Hematopoietic multipotent progenitor cell (in vitro differentiated cells): ENCODE measurements at places on chromosomes 1 and 21.

GRCh38 chr1:234827181-234827580, 217.2 kb upstream of the IRF2BP2 start:
- DNase-seq = no peak

DNA sequence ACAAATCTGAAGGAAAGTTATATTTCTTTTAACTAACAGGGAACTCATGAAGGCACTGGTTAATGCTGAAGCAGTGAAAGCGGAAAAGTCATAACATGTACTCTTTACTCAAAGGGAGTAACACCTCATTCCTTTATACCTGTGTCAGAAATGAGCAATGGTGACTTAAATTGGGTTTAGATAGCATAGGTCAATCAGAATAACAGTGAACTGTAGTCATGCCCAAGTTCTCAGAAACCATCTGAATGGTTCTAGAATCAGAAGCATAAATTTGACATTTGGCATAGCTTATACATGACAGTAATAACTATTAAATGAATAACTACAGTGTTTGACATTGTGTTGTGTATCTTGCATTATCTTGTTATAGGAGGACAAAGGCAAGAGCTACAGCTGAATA, 382.0 kb downstream of the NUF2 start:
- DNase-seq = no peak

- DNase-seq = peak; percentile 72
Measured at GRCh38 chr1:8862528-8862927, 16.0 kb downstream of the ENO1 start.

DNA sequence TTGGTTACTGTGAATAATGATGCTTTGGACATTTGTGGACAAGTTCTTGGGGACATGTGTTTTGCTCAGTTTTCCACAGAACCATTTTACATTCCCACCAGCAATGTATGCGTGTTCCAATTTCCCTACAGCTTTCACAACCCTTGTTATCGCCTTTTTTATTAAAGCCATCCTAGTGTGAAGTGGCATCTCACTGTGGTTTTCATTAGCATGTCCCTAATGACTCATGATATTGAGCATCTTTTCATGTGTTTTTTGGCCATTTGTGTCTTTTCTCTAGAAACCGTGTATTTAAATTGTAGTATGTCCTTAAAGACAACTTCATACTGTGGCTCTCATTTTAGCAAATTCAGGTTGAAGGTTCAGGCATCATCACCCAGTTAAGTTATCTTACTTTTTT, 132.1 kb downstream of the TGFBR3 start:
- DNase-seq = no peak

DNA sequence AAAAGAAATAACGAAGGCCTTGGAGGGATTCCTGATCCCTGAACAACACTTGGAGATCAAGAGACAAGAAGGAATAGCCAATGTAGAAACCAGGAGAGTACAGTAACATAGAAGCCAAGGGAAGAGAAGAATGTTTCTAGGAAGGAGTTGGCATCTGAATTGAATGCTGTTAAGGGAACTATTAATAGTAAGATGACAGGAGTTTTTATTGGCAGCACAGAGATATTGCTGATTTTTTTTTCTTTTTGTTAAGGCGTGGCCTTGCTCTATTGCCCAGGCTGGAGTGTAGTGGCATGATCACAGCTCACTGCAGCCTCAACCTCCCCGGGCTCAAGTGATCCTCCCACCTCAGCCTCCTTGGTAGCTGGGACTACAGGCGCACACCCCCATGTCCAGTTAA, 9.6 kb upstream of the SFT2D2 start:
- DNase-seq = no peak

GRCh38 chr1:243388276-243388675, 132.4 kb downstream of the SDCCAG8 start:
- DNase-seq = no peak

DNA sequence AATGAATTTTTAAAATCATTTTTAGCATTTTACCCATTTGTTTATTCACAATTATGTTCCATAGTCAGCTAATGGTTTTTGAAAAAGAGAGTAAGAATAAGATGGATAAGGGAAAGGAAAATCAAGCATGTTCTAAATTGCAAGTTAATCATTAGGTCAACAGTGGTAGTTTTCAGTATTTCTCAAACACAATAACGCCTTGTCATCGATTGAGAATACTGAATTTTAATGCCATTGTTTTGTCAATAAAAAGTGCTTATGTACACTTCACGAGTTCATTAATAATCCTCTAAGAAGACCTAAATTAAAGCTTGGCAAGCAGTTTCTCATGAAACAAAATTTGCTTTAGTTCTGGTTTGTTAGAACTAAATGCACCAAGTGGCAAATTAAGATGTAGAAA, 100.3 kb downstream of the RERE start:
- no peak for DNase-seq

- no peak for DNase-seq
Measured at GRCh38 chr1:17923666-17924065, 168.5 kb downstream of the ACTL8 start.

- no peak for DNase-seq
Measured at GRCh38 chr1:17573518-17574041, 34.1 kb downstream of the ARHGEF10L start.

DNA sequence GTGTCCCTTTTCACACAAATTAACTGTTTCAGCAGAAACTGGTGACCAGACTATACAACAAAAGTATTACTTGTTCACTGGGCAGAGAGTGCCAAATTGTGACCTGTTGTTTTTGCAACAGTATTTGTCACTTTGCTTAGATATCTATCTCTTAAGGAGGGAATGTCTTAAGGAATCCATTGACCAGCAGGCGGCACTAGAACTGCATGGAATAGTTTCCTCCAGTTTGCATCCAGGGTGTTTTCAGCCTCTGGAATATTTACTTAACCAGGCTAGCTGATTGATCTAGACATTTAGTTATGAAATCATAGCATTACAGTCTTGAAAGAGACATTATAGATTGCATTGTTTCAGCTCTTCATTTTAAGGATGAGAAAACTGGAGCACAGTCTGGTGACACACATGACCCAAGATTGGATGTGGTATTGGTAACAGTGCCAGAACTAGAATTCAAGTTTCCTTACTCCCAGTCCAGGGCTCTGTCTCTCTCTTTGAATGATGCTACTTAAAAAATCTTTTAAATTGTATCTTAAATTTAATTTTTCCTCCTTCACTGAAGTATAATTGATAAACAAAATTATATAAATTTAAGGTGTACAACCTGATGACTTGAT, 16.9 kb downstream of the RPTN start:
- peak; percentile 46 for DNase-seq

DNA sequence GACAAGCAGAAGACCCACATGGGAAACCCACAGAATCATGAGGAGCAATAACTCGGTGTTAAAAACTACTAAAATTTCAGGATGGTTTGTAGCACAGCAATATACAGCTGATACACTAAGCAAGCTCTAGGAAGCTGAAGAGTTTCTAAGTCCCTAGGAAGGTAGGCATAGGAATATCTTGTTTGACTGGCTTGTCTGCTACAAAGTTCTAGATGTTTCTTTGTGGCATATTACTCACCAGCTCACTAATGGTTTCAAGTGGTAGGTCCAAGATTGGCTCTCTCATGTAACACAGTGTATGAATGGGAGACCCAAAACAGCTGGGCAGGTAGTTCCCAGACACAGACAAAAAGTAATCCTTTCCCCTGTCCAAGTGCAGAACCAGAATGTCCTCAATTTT, 13.3 kb upstream of the MTF1 start:
- no peak for DNase-seq

DNA sequence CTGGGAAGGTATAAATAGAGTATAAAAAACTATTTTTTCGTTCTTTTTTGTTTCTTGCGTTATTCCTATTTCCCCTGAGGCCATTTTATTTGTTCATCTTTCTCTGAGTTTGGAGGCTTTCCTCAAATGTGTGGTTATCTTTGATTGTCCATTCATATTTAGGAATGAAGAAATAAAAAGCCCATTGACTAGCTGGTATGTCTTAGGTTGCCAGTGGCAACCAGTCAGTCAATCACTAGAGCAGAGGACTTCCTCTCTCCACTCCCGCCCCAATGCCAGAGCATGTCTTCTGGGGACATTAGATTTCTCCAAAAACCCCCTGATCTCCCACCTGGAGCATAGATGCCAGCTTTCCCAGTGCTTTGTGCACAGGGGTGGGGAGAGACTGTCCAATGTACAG, 20.7 kb upstream of the FOXE3 start:
- no peak for DNase-seq

DNA sequence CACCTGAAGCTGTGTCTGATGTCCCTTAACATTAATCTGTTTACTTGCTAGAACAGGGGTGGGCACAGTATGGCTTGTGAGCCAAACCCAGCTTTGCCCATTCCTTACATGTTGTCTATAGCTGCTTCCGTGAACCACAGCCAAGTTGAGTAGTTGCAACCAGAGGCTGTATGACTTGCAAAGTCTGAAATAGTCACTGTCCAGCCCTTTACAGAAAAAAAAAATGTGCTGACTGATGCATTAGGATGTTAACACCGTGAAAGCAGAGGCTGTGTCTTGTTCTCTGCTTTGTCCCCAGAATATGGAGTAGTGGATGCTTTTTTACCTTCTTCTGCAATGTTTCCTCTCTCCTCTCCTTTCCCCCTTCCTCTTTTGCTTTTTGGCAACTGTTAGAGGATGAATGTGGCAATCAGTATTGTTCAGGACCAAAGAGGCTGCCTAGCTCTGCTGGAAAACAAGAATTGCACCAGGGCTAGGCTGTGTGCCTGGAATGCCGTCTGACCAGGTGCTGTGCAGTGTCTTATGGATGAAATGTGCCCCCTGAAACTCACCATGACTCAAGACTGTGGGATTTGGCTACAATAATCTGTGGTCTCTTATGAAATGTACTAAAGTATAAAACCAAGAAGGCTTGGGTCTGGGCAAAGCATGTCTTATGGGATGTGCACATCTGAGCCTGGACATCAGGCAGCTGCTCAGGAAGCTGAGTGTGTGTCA, 79.6 kb upstream of the GCLM start:
- no peak for DNase-seq

GRCh38 chr1:92921031-92922023, 39.9 kb downstream of the DIPK1A start:
- no peak for DNase-seq

DNA sequence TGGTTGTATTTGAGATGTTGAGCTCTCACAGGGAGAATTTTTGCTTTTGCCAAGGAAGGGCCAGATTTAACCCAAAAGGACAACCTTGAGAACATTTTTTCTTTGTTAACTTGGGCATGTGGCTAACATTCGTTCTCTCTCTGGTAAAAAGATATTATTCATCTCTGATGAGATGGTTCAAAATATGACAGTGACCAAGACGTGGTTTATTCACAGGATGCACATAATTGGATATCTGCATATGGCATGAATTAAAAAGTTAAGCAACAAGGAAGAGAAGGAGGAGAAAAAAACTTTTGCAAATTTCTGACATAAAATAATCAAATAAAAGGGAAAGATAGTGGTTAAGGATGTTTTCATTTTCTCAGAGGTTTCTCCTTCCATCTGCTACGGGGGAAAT, 43.1 kb upstream of the BCL10 start:
- no peak for DNase-seq

- peak; percentile 70 for DNase-seq
Measured at GRCh38 chr1:153510984-153511410, 24.8 kb downstream of the S100A6 start.

- DNase-seq = peak; percentile 84
Measured at GRCh38 chr1:236066828-236067386, 2.0 kb upstream of the NID1 start.

- no peak for DNase-seq
Measured at GRCh38 chr1:215665215-215665614, 98.1 kb downstream of the KCTD3 start.

DNA sequence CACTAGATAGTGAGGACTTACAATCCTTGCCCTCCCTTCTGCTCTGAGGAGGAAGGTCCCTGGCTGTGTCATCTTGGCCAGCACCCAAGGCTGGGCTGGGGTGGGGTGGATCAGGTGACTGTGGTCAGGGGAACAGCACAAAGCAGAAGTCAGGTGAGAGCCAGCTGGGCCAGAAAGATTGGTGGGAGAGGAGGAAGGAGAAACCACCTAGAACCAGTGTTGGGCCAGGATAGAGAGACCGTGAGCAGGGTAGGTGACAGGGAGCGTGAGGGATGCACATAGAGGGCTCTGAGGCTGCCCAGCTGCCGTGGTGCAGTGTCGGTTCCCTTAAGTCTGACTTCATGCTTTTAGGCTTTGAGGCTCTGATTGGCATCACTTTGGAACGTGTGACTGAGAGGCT, 22.7 kb downstream of the NCF2 start:
- DNase-seq = peak; percentile 92

- DNase-seq = no peak
Measured at GRCh38 chr21:39022466-39022862, 160.8 kb downstream of the PSMG1 start.

- DNase-seq = no peak
Measured at GRCh38 chr1:45846931-45847330, 43.5 kb downstream of the MAST2 start.

- no peak for DNase-seq
Measured at GRCh38 chr1:230827081-230827681, 41.1 kb downstream of the C1orf198 start.

DNA sequence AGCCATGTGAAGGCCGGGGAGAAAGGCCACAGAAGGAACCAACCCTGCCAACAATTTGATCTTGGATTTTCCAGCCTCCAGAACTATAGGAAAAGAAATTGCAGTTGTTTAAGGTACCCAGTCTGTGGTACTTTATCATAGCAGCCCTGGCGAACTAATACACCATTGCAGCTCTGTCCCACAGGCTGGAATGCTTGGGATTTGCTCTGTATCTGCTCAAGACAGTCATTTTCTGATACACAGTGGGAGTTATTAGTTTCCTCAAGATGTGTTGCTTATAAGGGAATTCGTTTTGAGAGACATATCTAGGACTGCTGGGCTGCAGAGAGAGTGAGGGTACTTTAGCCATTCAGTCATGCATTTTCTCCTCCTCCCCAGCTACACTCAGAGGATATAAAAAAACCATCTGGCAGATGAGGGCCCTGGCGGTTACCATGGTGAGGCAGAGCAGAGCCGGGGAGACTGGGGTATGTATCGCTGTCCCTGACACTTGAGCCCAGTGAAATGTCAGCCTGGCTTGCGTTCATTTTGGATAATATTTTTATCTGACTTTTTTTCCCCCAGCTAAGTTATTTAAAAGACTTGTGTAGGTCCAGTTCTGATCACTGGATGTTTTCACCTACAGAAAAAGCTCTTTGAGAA, 104.6 kb downstream of the DIRAS3 start:
- DNase-seq = no peak

DNA sequence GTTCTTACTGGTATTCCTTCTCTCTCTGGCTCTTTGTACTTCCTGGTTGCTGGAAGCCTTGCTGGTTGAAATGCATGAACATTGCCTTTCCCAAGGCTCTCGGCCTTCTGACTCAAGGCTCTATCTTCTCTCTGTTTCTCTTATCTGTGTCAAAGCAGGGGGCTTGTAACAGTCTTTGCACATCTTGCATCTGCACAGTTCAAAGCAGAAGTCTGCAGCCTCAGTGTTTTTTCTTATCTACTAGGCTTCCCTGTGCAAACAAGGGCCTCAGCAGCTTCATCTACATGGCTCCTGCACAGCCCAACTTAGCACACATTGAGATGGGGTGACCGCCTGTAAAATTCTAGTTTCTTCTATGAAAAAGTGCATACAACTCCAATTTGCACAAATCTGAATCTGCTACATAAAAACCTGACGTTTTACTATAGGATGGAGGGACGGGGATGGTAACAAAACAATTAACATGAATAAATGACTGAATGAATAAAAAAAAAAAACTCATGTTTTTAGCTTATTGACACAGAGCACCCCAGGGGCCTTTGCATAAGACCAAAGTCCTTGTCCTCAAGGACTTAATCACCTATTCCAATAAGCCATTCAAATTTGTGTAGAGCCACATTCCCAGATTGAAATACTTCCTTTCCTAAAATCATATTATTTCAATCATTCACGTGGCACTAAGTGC, 458.3 kb downstream of the LMO4 start:
- DNase-seq = no peak

- peak; percentile 92 for DNase-seq
Measured at GRCh38 chr1:16055613-16056520, 12.3 kb downstream of the CLCNKB start.
